ENCODE measurements at places on chromosomes 6 and 20.

- DNase-seq = no peak
Observed at GRCh38 chr6:121333196-121333595, 1.1 kb downstream of the TBC1D32 start.

GRCh38 chr6:11917951-11918738 lies 94.0 kb upstream of the HIVEP1 start:
- DNase-seq = peak; percentile 82

DNA sequence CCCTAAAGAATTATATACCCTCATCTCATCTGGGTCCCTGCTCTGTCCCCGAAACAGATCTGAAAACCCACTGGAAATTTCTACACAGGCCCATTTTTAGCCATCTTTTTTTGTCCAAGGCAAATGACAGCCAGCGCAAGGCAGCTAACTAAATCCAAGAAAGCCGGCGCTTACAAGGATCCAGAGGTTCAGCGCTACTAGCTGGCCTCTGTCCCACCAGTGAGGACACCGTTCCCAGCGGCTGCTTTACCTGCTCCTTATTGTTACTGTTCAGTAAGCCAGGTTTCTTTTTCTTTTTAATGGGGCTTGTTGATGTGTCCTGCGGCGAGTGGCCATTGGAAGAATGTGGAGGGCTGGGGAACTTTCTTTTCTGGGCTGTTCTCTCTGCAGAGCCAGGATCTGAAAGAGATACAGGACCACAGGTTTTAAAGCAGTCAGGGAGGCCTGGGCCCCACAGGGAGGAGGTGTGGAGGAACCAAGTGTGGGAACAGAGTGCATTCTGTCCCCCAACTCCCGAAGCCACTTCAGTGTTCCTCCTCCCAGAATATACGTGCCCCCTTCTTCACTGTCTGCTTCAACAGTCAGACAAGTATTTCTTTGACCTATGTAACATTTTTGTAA lies 46.6 kb downstream of the ZMYND8 start:
- DNase-seq = no peak

- DNase-seq = peak; percentile 57
Observed at GRCh38 chr6:21999012-21999528, 297.8 kb downstream of the PRL start.

GRCh38 chr6:13990796-13991195 lies 66.0 kb downstream of the RNF182 start:
- DNase-seq = no peak

- DNase-seq = peak; percentile 47
Observed at GRCh38 chr20:4130404-4131189, 115.2 kb upstream of the RNF24 start.
